ENCODE measurements at places on chromosomes 7 and 10.
A peak's percentile ranks its signal among the peaks of the same experiment; 100 is the strongest.

GRCh38 chr10:55351431-55351830 is 550.4 kb upstream of the PCDH15 start:
- no peak for DNase-seq

- no peak for DNase-seq
Measured at GRCh38 chr7:158134824-158135223, 452.8 kb downstream of the PTPRN2 start.

DNA sequence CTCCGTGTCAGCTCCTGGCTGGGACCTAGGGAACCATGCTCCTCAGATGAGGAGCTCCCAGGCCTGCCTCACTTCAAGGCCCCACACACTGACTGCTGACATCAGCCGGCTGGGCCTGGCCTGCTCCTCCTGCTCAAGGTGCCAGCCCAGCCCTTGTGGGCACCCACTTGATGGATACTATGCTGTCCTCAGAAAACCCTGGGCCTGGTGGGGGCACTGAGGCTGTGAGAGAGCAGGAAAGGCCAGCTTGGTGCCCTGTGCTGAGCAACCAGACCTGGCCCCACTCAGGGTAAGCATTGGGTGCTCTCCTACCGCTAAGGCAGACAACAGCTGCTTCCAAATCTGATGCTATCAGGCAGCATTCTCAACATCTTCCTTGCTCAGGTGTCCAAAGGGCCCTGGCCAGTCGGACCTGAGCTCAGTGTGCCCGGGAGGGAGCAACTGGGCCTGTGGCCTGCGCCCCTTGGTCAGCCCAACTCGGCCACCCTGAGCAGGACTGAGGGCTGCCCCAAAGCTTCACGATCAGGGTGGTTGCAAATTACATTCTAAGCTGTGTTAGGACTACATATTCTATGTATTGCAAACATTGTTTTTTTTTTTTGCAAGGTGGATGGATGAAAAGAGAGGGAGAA is 21.9 kb upstream of the ANTXRL start:
- no peak for DNase-seq

GRCh38 chr7:18361756-18362155 is 133.8 kb upstream of the HDAC9 start:
- DNase-seq = no peak

DNA sequence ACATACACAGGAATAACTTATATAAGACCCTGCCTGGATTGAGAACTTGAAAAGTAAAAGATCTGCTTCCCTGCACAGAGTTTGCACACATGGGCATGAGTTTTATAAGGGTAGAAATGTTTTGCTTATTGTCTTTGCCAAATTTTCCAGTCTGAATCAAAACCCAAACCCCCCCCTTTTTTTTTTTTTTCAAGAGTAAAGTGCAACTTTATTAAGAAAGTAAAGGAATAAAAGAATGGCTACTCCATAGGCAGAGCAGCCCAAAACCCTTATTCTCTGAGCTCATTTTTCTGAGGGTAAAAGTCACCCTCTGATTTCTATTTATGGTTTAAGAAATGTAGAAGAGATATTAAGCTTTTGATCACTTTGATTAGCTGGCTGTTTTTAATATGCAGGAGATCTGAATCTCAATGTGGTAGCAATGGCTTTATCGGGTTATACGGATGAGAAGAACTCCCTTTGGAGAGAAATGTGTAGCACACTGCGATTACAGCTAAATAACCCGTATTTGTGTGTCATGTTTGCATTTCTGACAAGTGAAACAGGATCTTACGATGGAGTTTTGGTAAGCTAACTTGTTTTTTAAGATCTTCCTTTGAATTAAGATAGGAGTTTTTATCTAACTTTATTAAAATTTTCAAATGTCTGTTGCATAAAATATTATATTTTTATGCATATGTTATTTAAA is 18.7 kb downstream of the MIOS start:
- DNase-seq = no peak

- DNase-seq = no peak
Measured at GRCh38 chr10:37390926-37391325, 265.5 kb downstream of the ANKRD30A start.

DNA sequence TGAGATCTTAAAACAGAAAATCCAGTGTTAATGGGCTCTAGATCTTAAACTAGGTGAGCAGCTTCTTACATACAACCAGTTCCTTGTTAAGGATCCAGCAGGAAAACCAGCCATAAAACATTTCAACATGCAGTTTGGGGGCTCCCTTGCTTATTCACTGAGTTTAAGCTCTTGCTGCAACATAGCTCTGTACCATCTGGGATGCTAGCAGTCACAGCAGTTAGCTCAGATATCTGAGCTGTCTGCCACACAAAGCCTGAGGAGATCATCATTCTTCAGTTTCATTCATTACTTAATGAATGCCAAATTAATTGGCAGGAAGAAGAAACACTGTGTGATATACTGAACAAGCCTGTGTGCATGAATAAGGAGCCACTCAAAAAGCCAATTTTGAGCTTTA is 62.8 kb downstream of the PODXL start:
- no peak for DNase-seq

DNA sequence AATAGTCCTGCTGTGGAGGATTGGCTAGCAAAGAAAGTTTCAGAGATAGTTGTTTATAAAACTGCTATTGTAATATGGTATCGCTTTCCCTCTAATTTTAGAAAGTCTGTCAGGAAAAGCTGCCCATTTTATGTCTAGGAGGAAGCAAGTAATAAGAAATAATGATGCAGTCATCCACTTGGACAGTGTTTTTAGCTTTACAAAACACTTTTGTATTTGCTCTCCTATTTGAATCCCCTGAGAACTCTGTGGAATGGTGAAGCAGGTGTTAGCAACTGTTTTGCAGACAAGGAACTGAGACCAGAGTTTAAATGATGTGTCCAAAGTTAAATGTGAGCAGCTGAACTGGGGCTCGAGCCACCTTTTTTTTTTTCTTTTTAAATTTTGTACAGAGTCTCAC is 455.8 kb downstream of the XPNPEP1 start:
- no peak for DNase-seq

- no peak for DNase-seq
Measured at GRCh38 chr7:101134399-101134980, 7.6 kb downstream of the SERPINE1 start.

GRCh38 chr10:104018471-104018870 is 51.5 kb downstream of the SLK start:
- DNase-seq = no peak

DNA sequence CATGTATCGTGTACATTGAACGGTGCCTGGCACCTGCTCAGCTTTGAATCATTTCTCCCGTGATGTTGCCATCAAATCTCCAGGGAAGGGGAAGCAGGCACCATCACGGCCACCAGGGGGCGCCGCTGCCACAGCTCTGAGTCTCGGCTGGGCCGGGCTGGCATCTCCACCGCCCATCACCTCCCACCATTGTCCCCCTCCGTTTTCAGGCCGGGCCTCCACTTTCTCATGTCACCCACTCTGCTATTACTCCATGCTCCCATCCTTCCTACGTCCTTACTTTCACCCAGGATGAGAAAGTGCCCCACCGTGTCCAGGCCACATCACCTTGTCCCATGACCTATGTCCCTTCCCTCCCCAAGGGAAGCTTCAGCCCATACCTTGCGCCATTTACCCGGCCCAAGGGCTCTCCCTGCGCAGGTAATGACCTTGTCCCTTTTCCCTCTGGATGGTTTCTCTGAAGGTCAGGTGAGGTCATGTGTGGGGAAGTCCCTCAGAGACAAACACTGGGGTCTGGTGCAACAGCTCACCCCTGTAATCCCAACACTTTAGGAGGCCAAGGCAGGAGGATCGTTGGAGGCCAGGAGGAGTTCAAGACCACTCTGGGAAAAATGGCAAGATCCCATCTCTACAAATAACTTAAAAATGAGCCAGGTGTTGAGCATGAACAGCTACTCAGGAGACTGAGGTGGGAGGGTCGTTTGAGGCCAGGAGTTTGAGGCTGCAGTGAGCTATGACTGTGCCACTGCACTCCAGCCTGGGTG is 31.8 kb upstream of the OCM2 start:
- DNase-seq = peak; percentile 82

- no peak for DNase-seq
Measured at GRCh38 chr10:62057359-62057758, 155.9 kb downstream of the ARID5B start.

- no peak for DNase-seq
Measured at GRCh38 chr7:47568547-47568946, 13.4 kb downstream of the TNS3 start.

DNA sequence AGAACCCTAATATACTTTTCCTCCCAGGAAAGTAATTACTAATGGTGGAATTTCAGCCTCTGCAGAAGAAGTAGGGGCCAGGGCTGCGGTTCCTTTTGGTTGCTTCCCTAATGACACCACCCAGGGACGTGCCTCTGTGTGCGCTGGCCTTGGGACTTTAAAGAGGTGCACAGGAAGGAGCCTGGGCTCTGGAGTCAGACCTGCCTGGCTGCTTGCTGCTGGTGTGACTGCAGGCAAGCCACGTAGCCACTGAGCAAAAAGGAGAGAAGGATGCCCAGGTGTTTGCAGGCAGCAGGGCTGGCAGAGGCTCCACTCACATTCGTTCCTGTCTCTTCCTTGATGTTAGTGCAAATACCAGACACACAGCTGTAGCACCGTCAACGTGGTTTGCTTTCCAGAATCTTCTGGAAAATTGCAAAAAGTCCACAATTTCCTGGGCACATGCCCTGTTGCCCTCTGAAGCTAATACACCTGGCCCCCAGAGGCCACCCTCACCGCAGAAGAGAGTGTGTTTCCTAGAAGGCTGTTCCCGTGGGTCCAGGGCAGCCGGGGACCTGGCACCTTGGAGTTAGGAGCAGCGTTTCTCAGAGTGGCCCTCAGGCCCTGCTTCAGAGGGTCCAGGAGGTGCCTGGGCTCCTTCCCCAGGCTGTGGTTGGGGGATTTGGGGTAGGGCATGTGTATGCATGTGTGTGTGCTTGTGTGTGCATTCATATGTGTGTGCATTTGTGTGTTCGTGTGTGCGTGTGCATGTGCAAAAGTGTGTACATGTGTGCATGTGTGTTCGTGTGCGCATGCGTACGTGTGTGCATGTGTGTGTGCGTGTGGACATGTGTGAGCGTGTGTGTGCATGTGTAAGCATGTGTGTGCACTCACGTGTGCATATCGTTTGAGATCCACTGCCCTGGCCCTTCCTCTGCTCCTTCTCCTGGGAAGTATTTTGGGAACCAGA is 12.8 kb upstream of the PRKAG2 start:
- DNase-seq = no peak

DNA sequence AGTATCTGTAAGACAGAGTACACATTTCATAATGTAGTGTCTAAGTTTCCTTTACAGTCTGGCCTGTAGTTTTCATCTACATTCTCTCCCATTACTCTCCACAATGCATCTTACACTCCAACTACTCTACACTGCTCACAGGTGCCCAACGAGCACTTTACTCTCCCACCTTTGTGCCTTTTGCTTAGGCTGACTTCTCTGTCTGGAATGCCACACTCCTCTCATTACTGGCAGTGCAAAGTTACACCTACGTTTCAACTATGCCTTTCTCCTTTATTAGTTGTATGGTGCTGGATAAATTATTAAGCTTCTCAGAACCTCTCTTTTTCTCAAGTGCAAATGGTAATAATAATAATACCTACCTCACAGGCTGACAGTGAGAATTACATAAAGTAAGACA is 70.5 kb downstream of the RNLS start:
- DNase-seq = no peak

- DNase-seq = no peak
Measured at GRCh38 chr10:103042129-103042528, 124.0 kb downstream of the CNNM2 start.

GRCh38 chr10:66180581-66181318 is 745.1 kb upstream of the LRRTM3 start:
- DNase-seq = peak; percentile 11

DNA sequence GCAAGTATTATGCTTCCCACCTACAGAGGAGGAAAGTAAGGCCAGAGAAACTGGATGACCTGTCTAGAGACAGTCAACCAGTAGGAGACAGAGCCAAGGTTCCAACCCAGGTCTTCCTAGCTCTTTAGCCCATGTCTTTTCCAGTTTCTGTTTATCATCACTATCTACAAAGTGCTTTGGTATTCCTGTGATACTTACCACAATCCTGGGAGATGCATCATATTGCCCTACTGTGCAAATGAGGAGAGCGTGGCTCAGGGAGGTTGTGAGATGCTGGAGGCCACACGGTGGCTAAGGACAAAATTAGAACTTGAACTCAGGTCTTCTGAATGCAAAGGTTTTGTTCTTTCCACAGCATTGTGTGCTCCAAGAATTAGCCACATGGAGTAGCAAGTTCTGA is 11.2 kb upstream of the PLEKHA1 start:
- no peak for DNase-seq

- no peak for DNase-seq
Measured at GRCh38 chr10:80700760-80701444, 163.2 kb downstream of the SH2D4B start.

- DNase-seq = no peak
Measured at GRCh38 chr10:33111488-33112051, 153.5 kb upstream of the ITGB1 start.

DNA sequence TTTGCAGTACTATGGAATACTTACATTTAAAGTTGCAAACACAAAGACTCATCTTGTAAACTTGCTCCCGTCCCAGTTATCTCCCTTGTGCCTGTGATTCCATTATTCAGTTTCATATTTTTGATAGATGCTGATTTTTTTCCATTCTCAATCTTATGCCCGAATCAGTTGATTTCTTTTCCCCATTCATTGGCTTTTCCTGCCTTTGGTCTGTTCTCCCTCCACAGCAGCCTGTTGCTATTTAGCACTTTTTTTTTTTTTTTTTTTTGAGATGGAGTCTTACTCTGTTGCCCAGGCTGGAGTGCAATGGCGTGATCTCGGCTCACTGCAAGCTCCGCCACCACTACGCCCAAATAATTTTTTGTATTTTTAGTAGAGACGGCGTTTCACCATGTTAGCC is 78.0 kb downstream of the ABCC2 start:
- no peak for DNase-seq

GRCh38 chr7:43834463-43835251 is 34.7 kb downstream of the MRPS24 start:
- peak; percentile 52 for DNase-seq

DNA sequence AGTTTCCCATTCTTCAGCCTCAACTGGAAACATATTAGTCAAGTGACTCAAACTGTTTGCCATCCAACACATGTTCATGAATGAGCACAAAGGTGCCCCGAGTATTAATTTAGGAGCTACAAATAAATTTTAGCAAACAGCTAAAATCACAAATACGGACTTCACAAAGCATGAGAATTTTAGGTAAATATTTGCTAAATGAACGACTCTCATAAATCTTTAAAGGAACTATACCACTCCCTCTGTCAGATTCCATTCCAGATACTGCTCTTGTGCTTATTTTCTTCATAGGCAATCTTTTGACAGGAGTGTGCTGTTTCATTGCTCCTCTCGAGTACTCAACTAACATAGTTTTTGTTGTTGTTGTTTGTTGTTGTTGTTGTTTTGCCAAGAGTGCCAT is 330.9 kb downstream of the PARD3 start:
- no peak for DNase-seq

DNA sequence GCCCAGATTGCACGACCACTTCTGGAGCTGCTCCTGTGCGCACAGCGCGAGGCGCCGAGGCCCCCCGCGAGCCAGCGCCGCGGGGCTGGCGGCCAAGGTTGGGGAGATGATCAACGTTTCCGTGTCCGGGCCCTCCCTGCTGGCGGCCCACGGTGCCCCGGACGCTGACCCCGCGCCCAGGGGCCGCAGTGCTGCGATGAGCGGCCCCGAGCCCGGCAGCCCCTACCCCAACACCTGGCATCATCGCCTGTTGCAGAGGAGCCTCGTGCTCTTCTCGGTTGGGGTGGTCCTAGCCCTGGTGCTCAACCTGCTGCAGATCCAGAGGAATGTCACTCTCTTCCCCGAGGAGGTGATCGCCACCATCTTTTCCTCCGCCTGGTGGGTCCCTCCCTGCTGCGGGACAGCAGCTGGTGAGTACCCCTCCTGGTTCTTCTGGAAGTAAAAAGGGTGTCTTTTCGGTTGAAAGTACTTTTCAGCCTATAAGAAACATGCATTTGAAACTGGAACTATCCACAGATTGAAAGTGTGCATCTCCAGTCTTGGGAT is 683 bp downstream of the INSIG1 start:
- DNase-seq = no peak
